ENCODE measurements at places on chromosomes 6 and 20. TPM values are rescaled to one million over a fixed set of nuclear protein-coding genes. Genes with fewer than 3 reads are reported as not detected.

DNA sequence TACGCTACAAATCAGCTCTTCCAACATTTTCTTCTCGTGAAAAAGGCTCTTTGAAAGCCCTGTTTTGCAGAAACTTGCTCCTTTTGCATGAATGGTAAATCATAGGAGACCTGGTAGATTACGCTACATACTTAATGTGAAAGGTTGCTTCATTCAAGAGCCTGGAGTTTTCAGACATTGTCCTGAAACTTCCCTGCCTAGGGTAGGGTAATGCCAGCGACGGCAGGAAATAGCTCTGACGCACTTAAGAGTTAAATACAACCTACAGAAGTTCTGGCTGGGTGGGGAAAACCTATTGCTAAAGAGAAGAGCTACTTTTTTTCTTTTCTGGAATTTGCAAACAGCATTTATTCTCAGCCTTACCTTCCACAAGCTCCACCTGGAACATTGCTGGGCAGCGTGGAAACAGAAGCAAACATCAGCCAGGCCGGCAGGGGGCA, 144.5 kb downstream of the LPA start:
- no peak for DNase-seq

GRCh38 chr6:32950449-32950848, 2.4 kb downstream of the HLA-DMA start:
- no peak for DNase-seq

DNA sequence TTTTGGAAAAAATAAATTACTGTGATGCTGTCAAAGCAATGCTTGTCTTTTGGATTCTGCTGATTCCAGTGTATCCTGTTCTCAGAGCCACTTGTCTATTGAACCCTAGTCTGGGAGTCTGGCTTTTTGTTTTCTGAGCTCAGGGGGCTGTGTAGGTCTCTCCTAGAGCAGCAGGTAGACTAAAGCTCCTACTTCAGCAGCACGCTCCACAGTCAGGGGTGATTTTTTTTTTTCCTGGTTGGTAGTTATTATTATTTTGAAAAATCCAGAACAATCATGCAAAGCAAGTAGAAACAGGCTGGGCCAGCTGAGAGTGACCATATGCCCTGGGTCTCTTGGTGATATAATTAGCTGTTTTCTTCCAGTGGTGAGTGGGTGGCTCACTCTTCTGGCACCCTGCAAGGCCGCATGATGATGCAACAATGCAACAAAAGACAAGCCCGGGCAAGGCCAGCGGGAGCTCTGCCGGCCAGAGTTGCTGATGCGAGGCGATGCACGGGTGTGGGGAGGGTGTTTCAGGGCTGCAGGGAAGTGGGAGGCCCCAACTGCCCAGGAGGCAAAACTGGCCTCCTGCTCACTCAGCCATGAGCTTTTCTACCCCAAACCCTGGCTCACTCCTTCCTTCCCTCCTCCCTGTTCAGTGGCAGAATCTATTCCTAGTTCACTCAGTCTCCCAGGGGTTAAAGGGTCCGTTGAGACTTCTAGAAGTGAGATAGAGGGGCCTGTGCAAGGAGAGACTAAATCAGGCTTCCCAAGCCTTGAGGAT, 11.5 kb upstream of the CDKN1A start:
- DNase-seq = peak; percentile 77

SLC18B1 gene
- 15.8 TPM for total RNA-seq

ABHD16B gene
- not detected for total RNA-seq

SEMG1 gene
- total RNA-seq = 0.81 TPM
